Hematopoietic multipotent progenitor cell treated with erythropoietin and hydrocortisone succinate and interleukin-3 and kit ligand, for 8 days (in vitro differentiated cells): ENCODE measurements at places on chromosomes 16 and 17.
A peak's percentile ranks its signal among the peaks of the same experiment; 100 is the strongest.

DNA sequence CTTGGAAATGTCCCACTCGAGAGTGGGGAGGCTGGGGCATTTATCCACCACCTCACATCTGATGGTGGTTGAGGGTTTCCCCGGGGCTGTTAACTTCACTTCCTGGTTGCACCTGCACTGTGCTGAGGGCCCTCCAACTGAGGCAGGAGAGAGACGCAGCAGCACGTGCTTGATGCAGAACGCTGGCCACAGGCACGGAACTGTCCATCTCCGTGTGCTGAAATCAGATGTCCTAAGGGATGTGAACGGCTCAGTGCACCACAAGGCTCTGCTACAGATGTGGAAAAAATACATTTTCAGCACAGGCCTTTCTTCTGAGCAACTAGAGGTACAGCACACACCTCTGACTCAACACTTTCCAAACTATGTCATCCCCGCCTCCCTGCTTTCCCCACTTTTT lies 114.8 kb upstream of the C16orf82 start:
- DNase-seq = no peak

DNA sequence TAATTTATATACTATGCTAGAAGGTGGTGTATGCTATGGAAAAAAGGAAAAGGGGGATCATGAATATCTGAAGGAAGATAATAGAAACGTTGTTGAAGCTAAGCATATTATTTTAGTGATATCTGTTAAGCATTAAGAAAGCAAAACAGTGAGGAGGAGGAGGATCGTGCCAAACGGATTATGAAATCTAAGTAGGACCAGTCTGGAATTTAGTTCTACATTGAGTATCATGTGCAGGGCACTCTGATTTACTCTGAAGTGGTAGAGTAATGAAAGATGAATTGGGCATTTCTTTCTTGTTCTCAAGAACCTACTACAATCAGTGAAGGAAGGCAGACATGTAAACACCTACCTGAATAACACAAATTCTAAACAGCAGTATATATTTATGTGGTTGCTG lies 195.3 kb downstream of the CYB561 start:
- DNase-seq = no peak

GRCh38 chr17:48139944-48140343 lies 32.4 kb downstream of the SNX11 start:
- DNase-seq = peak; percentile 13

- no peak for DNase-seq
These were observed 3.4 kb downstream of the SOX8 start for GRCh38 chr16:984736-985636.

- DNase-seq = no peak
These were observed 36.2 kb downstream of the CTCF start for GRCh38 chr16:67598527-67598926.

- DNase-seq = peak; percentile 91
These were observed at the start of gene TUBG2 for GRCh38 chr17:42659079-42659931. Gene TUBG2, plus strand, starts transcription at chr17:42659284. Its CDS starts 220 bp downstream, at chr17:42659504.

DNA sequence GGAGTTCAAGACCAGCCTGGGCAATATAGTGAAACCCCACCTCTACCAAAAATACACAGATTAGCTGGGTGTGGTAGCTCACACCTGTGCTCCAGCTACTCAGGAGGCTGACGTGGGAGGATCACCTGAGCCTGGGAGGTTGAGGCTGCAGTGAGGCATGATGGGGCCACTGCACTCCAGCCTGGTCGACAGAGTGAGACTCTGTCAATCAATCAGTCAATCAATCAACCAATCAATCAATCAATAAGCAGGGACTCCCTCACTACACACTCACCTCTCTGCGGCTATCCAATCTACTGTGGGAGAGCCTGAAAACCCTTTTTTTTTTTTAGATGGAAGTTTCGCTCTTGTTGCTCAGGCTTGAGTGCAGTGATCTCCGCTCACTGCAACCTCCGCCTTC lies 31.6 kb downstream of the CPSF4L start:
- DNase-seq = no peak

GRCh38 chr16:12339686-12340085 lies 363.2 kb downstream of the SNX29 start:
- DNase-seq = no peak

DNA sequence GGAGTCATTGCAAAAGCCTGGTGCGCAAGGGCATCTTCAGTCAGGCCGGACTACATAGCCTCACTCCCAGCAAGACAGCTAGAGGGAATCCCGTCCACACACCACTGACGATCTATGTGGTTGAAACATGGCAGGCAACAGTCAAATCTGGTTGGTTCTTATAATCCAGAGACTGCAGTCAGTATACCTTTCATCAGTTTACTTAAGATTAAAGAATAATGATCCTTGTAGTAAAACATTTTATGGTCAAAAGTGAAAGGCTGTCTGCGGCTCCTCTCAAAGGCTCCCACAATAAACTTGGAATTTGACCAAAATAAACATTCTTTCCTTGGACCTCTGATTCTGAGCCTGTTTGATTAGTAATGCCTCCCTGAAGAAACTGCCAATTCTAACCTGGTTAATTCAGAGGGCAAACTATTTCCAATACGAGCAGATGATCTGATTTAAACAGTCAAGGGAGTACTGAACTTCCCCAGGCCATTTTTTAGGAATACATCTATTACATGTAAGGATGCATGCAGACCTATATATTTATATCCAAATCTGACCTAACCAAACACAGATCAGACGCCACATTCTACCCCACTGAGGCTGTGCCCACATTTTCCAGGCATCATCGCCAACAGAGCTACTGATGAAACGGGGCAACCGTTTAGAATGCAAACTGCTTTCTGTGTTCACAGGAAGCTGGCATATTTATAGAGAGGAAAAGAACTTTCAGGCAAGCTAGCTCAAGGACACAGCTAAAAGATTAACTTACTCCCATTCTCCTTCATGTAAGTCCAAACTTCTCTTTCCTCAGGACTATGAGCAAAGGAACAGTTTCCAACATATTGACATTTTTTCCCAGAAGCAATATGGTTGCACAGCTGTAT lies 15.3 kb upstream of the TXNDC11 start:
- no peak for DNase-seq

GRCh38 chr16:66695935-66696668 lies 441 bp downstream of the CMTM4 start:
- DNase-seq = peak; percentile 11

DNA sequence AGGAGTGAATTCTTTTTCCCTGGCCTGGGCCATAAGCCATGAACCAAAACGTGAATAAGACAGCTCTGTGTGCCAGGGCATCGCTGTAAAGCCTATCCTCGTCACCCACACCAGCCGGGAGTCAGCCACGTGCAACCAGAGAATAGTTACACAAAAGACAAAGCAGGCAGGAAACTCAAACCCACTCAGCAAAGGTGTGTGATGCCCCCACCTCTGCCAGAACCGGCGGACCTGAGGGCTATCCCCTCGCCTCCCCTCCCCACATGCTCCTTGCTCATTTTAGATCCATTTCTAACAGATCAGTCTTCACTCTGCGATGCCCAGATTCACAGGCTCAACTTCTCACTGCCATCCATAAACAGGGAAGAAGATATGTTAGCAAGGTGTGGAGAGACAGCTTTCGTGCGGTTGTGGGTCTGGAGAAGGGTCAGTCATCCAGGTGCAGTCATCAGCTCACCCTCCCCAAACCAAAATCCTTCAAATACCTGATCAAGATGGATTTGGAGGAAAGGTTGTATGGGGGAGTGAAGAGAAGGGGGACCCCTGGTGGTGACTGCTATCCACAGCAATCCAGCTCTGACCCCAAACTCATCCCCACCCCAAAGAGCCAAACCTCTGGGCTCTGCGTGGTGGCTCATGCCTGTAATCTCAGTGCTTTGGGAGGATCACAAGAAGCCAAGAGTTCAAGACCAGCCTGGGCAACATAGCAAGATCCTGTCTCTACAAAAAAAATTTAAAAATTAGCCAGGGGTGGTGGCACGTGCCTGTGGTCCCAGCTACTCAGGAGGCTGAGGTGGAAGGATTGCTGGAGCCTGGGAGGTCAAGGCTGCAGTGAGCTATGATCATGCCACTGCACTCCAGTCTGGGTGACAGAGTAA lies 219.2 kb downstream of the C16orf78 start:
- peak; percentile 25 for DNase-seq

DNA sequence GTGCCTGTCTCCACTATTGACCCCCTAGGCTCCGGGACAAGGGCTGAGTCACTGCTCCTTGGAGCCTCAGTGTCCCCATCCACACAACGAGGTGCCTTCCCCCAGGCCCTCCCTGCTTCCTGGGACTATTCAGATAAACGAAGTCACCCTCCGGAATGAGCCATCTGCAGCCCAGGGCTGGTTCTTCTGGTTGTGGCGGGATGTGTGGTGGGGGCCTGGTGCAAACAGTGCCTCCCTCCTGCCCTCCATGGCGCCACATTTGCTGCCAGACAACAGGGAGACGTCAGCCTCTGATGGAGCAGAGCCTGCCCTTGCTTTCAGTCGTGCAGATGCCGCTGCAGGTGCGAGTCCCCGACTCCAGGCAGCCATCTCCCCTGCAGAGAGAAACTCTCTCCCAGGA lies 5.1 kb upstream of the KRT16 start:
- no peak for DNase-seq

GRCh38 chr17:71922439-71922838 lies 198.4 kb upstream of the SOX9 start:
- no peak for DNase-seq

DNA sequence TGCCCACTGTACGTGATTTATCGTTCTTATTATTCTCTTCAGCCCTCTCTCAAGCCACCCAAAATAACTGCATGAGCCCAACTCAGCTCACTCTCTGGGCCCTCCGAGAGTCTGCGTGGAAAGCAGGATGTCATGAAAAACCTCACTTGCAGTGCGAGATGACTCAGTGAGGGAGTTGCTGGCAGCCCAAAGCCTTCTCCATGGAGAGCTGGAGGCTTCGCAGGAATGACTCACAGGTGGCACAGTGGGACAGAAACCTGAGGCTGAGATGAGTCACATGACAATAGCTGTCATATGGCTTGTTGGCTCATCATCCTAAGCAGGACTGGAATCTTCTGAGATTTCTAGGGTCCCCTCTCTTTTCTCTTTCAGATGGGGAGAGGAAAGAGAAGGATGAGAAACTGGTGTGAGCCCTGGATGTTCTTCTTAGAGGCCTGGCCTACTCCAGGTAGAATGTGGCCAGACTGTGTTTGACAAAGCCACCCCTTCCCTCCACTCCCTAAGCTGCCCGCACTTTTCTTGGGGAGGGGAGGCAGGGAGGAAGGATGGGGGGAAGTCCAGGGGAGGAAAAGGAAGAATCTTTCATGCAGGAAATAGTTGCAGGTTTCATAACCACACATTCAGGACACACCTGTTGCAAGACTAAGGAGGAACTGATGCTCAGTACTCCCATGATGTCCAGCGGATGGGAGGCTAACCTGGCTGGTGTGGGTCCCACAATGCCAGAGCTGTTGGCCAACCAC lies 160.6 kb upstream of the RPL38 start:
- no peak for DNase-seq
